Muscle of arm (tissue), 14 donors: ENCODE measurements at places on chromosomes 7 and 10. TPM values are rescaled to one million over a fixed set of nuclear protein-coding genes. Genes with fewer than 3 reads are reported as not detected.

Gene TCF7L2
- polyA plus RNA-seq, result 51.4 TPM

Gene NCF1
- polyA plus RNA-seq, result 1.9 TPM

Gene WIPF3
- polyA plus RNA-seq, result not detected

Gene HOXA11
- polyA plus RNA-seq, result 1.4 TPM

GRCh38 chr7:50782375-50783208 lies at the start of gene GRB10:
GRB10 (minus strand) TSS chr7:50782896; CDS start chr7:50732322, 50,574 bp downstream.
- no peak for DNase-seq
